ENCODE measurements at places on chromosomes 1 and 21.
A peak's percentile ranks its signal among the peaks of the same experiment; 100 is the strongest.

DNA sequence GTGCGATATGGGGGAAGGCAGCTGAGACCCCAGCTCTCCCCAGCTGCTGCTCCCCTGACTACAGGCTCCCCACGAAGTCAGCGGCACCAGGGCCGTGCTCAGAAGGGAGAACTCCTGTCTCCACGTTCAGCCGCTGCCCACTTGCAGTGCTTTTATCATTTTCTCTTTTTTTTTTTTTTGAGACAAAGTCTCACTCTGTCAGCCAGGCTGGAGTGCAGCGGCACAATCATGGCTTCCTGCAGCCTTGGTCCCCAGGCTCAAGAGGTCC lies 933 bp upstream of the FTCD start:
- no peak for DNase-seq

GRCh38 chr1:6984986-6985385 lies 199.7 kb downstream of the CAMTA1 start:
- DNase-seq, result no peak

GRCh38 chr21:25983745-25984144 lies 186.8 kb downstream of the APP start:
- no peak for DNase-seq

GRCh38 chr1:74690909-74691308 lies 17.3 kb upstream of the ERICH3 start:
- DNase-seq, result no peak

- peak; percentile 44 for DNase-seq
These were observed 755 bp downstream of the FBXO42 start for GRCh38 chr1:16351456-16351993.

DNA sequence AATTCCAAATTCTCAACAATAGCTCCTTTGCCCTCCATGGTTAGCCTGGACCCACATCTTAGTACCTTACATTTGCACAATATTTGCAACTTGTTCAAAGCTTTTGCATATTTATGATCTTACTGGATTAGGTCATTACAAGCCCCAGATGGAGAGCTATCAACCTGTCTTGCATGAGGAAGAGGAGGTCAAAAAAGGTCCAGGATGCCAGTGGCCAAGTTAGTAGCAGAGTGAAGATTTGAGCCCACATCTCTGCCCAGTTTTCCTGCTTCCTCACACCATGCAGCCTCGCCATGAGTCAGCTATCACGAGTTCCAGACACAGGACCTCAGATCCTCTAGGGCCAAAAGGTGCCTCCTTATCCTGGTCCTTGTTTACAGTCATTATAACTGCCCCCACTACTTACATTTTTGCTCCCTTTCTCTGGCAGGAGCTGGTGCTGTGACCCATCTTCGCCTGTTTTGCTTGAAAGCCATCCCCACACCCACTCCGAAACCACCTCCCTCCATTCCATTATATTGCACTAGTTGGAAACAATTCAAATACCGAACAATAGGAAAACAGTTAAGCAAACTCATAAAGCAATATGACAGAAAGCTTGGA lies 5.0 kb upstream of the AHCYL1 start:
- DNase-seq, result peak; percentile 90

DNA sequence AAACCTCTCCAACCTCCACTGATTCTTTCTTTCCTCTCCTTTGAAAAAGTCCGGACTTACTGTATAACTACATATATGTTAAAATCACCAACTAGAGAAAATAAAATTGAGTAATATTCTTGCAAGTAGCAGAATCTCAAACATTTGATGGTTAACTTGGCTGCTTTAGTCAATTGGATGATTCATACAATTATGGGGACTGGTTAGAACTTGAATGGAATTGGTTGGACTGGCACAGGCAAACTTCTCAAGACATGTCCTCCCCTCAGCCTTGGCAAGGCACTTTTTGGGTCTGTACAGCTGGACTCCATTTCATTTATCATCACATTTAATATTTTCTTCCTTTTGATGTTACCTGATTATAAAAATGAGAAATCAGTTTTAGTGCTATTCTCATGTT lies 6.5 kb downstream of the WLS start:
- DNase-seq, result peak; percentile 25

GRCh38 chr1:87410776-87411480 lies 82.2 kb downstream of the LMO4 start:
- DNase-seq, result peak; percentile 42

GRCh38 chr1:234932511-234933430 lies 195.9 kb downstream of the TOMM20 start:
- DNase-seq, result peak; percentile 51

- DNase-seq, result peak; percentile 99
These were observed 50.2 kb upstream of the WASF2 start for GRCh38 chr1:27539901-27540861.

DNA sequence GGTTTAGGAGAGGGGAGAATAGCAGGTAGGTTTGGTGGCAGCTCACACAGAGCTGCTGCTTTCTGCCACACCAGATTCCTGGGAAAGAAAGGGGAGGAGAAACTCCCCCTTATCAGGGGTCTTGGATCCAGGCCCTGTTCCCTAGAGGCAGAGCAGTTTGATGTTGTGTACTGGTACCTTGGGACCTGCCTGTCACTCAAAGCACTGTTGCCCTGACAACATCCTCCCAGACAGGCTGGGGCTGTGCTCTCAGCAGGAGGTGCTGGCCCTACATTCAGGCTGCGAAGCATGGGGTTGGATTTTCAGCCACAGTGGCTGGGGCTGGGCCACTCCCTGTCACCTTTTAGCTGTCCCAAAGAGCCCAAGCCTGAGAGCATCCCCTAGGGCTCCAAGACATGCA lies 188.0 kb downstream of the GRIK3 start:
- DNase-seq, result no peak

GRCh38 chr1:86228546-86228945 lies 72.0 kb upstream of the COL24A1 start:
- no peak for DNase-seq

GRCh38 chr1:64895500-64895899 lies 70.8 kb downstream of the JAK1 start:
- no peak for DNase-seq

- DNase-seq, result peak; percentile 95
These were observed 32.2 kb downstream of the HSPG2 start for GRCh38 chr1:21904704-21905520.

All from M059J (cell line).